ENCODE measurements at places on chromosomes 5 and 9.

DNA sequence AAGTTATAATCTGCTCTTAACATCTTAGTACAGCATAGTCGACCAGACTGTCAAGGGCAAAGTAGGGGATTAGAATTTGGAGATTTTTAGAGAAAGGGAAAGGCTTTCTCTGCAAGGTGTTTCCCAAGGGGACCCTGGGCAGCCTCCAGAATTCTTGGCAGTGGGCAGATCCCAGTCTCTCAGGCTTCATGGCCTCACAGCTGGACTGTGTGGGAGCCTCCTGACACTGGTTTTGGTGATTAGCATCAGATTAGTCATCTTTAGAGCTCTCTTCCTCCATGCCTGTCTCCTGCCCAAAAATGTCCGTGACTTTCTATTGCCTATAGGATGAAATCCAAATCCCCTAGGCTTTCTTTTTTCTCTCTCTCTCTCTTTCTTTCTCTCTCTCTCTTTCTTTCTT lies 370.7 kb downstream of the ZSWIM6 start:
- no peak for DNase-seq

- DNase-seq, result no peak
Measured at GRCh38 chr9:109974918-109975276, 194.9 kb downstream of the PALM2AKAP2 start.

GRCh38 chr5:141821430-141821925 lies 56.7 kb downstream of the PCDH1 start:
- DNase-seq, result no peak

- DNase-seq, result no peak
Measured at GRCh38 chr9:99515093-99515492, 293.0 kb downstream of the SEC61B start.
